ENCODE measurements at places on chromosomes 6 and 20. TPM values are rescaled to one million over a fixed set of nuclear protein-coding genes. Genes with fewer than 3 reads are reported as not detected.

BPI gene
- not detected for total RNA-seq

LHFPL5 gene
- total RNA-seq, result not detected

SRMS gene
- total RNA-seq, result not detected

PROKR2 gene
- total RNA-seq, result not detected

TNFRSF21 gene
- total RNA-seq, result 0.83 TPM

HLA-DOA gene
- total RNA-seq, result 7.5 TPM

LTA gene
- total RNA-seq, result 16.7 TPM

RIN2 gene
- 0.43 TPM for total RNA-seq

MROH8 gene
- total RNA-seq, result 2.0 TPM

ZBTB46 gene
- 0.11 TPM for total RNA-seq

PPP1R3D gene
- 9.5 TPM for total RNA-seq

UNC5CL gene
- total RNA-seq, result 4.2 TPM

TTLL9 gene
- not detected for total RNA-seq

CST7 gene
- total RNA-seq, result 92.4 TPM

HLA-DMA gene
- 36.1 TPM for total RNA-seq

KDM1B gene
- total RNA-seq, result 10.2 TPM

SMLR1 gene
- total RNA-seq, result not detected

GFOD1 gene
- total RNA-seq, result 5.2 TPM

SDCBP2 gene
- total RNA-seq, result 5.1 TPM

FOXS1 gene
- not detected for total RNA-seq

IL17F gene
- total RNA-seq, result not detected

TPMT gene
- total RNA-seq, result 6.9 TPM

Measured in activated naive CD8-positive, alpha-beta T cell treated with anti-CD3 and anti-CD28 coated beads, Interleukin-2, amount 10 ng/mL, durations not matched to agents 7 days and 5 days (primary cell).